ENCODE measurements at places on chromosomes 1 and 21.
A peak's percentile ranks its signal among the peaks of the same experiment; 100 is the strongest.

GRCh38 chr1:54965624-54966340 lies 14.6 kb upstream of the TMEM61 start:
- peak; percentile 92 for DNase-seq

- DNase-seq = no peak
Observed at GRCh38 chr1:164801791-164802502, 243.0 kb downstream of the PBX1 start.

DNA sequence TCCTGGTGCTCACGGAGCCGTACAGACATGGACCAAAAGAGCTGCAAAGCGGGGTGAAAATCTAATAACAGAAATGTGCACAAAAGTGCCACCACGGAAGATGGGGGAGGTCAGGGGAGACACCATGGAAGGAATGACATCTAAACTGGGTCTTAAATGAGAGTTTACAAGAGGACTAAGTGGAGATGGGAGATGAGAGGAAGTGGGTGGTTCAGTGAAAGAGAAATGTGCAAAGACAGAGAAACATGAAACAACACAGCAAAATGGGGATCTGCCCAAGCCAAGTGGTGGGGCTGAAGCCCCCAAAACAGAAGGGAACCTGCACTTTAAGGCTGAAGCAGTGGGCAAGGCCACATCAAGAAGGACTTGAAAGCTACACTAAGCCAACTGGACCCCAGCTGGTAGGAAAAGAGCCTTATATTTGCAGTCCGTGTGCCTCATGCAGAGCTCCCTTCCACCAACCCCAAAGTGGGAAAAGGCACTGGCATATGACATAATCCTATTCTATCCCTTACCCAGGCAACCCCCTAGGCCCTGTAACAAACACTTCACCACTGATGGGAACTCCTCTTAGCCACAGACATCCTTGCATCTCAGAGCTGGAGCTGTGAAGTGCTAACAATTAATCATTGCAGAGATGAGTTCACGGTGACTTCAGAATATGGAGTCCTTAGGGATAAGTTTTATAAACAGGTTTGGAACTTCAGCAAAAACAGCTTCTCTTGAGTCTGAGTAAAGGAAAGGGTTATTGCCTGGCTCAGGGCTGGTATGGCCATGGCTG lies 198.6 kb upstream of the EDN2 start:
- DNase-seq = no peak

GRCh38 chr1:41608211-41608610 lies 123.7 kb upstream of the EDN2 start:
- no peak for DNase-seq

DNA sequence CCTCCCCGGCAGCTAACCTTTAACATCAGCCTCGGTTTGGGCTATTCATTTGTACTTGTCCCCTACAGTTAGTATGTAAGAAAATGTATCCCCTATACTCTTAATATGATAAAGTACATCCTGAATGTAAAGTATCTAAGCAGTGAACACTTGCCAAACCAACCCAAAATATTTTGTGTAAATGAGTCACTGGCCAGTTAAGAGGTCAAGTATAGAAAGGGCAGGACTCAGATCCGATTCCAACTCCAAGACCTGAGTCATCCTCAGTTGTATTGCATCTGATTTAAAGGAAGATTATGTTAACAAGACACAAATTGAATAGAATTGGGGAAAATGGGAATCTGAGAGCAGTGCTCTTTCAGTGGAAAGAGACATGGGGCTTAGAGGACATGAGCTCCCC lies 84.4 kb downstream of the CD58 start:
- DNase-seq = no peak

GRCh38 chr1:27831568-27832410 lies 1.2 kb downstream of the PPP1R8 start:
- DNase-seq = no peak

- no peak for DNase-seq
Observed at GRCh38 chr1:210496063-210496462, 167.4 kb downstream of the HHAT start.

GRCh38 chr1:219432191-219432606 lies 180.7 kb downstream of the ZC3H11B start:
- no peak for DNase-seq

- peak; percentile 81 for DNase-seq
Observed at GRCh38 chr1:31943546-31944184, 5.5 kb upstream of the PTP4A2 start.

DNA sequence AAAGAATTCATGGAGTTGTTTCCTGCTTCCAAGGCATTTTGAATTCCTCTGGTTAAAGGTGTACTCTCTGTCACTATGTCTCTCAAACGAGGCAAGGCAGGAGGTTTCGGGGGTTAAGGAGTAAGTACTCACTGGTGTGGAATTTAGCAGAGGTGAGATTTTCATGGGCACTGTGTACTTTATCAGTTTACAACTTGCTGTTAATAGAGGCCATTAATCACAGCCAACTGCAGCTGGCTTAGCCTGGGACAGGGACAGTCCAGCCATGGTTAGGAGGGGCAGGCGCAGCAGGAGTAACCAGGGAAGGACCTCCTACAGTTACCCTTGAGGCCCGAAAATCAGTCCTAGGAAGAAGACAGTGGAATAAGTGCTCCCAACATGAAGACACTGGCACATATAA lies 18.1 kb upstream of the TMEM9 start:
- no peak for DNase-seq

DNA sequence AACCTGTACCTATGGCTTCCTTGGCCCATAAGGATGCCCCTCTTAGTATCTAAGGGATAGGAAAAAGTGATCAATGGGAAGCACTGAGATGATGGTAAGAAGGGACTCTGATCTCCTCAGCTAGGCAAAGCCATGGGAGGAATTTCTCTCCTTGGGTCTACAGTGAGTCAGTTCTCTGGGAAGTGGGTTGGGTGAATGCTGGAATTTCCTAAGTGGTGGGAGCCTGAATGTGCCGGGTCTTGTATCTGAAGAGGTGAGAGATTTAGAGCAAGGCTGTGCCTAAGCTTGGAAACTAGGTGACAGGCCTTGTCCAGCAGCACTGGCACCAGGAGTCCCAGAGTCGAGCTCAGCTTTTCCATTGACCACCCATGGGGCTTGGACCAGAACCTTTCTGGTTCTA lies 96.3 kb upstream of the SLC2A1 start:
- DNase-seq = no peak

- peak; percentile 46 for DNase-seq
Observed at GRCh38 chr1:194295685-194296084, 1109.3 kb upstream of the B3GALT2 start.

- DNase-seq = peak; percentile 62
Observed at GRCh38 chr1:206059355-206059915, 6.5 kb downstream of the RHEX start.

DNA sequence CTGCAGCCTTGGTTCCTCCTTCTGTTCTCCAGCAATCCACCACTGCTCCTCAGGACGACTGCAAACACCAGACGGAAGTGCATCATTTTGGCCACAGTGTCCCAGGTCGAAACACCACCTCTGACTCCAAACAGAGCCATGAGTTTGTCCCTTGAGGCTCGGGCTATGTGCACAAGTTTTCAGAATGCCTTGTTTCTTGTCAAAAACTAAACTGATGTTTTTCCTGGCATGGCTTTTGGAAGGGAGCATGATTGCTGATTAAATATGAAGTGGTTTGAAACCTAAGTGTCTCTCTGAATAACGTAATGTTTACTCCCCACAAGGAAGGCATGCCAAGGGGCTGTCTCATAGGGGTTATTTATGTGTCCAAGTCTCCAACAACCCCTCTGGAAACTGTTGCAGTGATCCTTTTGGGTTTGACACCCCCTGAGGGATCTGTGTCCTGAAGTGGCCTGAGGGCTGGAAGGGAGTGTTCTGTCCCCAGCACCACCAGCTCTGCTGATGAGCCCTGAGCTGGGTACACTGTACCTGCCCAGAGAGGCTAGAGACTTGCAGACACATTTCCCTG lies 132.7 kb downstream of the PLPP3 start:
- DNase-seq = no peak

GRCh38 chr1:153565529-153566374 lies at the start of gene S100A2:
Gene S100A2 (minus strand): TSS chr1:153565844. CDS start chr1:153563877, 1,967 bp downstream.
- peak; percentile 59 for DNase-seq

DNA sequence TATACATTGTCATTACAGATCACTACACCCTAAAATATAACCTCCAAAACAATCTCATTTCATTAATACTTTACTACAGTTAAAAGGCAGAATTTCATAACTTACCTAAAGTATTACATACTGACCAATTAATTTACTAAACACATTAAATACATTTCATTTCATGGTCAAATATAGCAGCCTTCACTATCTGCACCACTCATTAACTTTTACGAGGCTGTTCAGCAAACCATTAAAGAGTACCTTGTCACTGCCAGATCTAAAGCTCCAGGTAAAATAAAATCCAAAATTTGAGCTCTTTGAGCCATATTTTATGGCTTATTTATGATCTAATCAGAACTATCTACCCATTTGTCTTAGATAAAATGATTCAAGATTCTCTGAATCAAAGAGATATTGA lies 66.4 kb upstream of the RBM34 start:
- DNase-seq = no peak

DNA sequence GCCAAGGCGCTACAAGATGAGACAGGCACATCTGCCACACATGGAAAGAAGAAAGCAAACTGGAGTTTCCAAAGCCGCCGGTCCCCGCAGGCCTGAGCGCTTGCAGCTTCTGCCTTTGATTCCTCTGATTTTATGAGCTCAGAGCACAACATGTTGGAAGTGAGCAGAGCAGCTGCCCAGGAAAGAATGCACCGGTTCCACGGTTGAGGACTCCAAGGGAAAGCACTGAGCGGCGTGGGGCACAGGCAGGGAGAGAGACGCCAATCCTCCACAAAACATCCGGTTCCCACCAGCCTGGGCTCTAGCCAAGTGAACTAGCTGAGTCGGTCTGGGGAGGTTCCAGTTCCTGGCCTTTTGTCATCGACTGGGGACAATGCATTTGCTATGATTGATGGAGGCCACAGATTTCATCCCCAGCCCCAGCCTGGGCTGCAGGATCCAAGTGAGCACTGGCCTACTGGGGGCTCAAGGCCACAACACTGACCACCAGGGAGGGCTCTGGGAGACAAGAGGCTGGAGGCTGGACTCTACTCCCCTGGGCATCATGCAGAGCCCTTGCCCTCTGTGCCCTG lies 253.1 kb upstream of the IRF2BP2 start:
- DNase-seq = no peak

DNA sequence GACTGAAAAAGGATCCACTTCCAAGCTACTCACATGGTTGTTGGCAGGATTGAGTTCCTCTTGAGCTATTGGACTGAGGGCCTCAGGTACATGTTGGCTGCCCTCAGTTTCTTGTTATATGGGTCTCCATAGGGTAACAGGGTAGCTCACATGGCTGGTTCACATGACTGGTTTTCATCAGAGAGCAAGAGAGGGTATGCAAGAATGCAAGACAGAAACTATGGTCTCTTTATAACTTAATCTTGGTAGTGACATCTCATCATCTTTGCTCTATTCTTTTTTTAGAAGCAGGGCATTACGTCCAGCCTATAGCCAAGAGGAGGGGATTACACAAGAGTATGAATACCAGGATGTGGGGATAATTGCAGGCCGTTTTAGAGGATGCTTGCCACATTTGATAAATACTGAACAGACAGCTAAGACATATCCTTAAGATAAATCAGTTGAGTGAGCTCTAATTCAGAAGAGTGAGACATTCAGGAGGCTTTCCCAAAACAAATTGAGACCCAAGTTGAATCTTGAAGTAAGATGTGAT lies 100.2 kb downstream of the HMCN1 start:
- DNase-seq = no peak

DNA sequence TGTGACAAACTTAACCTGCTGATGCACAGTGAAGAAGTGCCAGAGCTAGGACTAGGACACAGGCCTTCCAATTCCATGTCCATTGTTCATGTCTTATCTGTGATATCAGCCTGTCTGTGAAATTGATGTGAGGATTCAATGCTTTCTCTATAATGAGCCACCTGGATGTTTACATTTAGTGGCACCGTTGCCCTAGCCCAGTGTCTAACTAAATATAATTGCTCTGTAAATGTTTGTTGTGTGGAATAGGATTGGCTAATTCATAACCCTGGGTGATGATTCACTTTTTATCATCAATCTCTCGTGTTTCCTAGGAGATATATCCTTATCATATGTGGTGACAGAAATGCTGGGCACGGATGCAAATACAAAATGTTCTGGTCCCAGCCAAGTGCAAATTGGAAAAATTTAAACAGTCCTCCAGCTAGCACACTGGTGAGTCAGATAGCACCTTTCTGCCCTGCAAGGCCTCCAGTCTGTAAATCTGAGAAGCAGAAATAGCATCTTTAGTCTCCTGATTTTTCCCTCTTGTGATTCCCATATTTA lies 46.9 kb upstream of the GNG12 start:
- no peak for DNase-seq

- DNase-seq = no peak
Observed at GRCh38 chr21:34046917-34047316, 26.5 kb upstream of the MRPS6 start.

GRCh38 chr1:93585059-93585966 lies 96.3 kb downstream of the BCAR3 start:
- DNase-seq = no peak

DNA sequence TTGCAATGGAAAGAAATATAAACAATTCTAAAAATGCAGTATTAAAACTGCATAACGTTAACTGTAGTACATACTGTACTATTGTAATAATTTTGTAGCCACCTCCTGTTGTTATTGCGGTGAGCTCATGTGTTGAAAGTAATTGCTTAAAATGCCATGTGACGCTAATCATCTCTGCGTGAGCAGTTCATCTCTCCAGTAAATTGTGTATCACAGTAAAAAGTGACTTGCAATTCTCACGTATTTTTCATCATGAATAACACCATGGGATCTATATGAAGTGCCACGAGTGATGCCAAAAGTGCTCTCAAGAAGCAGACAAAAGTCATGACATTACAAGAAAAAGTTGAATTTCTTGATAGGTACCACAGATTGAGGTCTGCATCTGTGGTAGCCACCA lies 82.4 kb upstream of the CYYR1 start:
- no peak for DNase-seq

GRCh38 chr1:61221642-61222041 lies 139.3 kb downstream of the NFIA start:
- no peak for DNase-seq
